ENCODE measurements at places on chromosomes 11 and 22.
A peak's percentile ranks its signal among the peaks of the same experiment; 100 is the strongest.

- DNase-seq = no peak
Observed at GRCh38 chr11:125416981-125417935, 78.8 kb downstream of the FEZ1 start.

GRCh38 chr22:29690476-29690875 is 29.3 kb upstream of the CABP7 start:
- DNase-seq = no peak

- no peak for DNase-seq
Observed at GRCh38 chr11:62514151-62514550, 32.5 kb downstream of the AHNAK start.

DNA sequence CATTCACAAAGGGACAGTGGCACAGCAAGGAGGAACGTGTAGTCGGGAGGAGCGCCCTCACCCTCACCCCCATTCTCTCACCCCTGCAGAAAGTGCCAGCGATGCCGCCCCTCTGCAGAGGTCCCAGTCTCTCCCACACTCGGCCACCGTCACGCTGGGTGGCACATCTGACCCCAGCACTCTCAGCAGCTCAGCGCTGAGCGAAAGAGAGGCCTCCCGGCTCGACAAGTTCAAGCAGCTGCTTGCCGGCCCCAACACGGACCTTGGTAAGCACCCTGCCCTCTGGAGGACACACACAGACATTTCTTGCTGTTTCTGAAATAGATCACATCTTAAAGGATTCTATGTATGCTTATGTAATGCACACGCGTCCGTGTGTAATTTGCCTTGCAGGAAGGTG is 34.9 kb downstream of the TBC1D22A start:
- DNase-seq = no peak

DNA sequence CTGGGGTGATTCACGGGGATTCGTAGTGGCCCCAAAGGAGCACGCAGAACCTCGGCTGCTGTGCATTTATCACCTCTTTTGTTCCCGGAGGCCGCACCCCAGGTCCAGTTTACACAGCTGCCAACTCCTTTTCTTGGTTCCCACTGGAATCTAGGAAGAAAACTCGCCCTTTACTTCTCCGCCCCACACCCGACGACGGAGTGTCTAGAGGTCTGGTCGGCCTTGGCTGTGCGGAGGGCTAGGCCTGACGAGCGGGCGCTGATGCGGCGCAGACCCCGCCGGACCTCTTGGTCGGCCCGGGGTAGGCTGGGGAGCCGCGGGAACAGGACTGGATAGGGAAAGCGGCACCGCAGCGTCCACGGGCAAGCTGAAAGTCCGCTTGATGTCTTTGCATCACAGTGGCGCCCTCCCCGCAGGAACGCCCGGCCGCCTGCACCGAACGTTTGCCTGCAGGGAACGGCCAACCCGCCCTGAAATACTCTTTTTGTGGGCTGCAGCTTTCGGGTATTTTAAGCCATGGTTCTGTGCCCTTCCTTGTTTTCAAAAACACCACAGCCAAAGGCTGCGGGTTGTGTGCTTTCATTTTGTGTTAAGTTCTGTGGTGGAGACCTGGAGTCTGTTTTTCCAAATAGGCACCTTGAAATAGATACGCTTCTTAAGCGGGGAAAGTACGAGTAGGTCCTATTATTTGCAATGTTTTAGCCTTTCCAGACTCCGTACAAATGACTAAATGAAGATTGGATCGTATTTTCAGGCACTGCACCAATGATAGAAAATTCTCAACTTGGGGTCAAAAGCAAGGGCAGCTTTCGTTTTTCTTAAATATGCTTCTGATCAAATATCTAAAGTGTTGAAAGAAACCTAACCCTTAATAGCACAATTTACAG is 829 bp upstream of the ZBED5 start:
- peak; percentile 58 for DNase-seq

DNA sequence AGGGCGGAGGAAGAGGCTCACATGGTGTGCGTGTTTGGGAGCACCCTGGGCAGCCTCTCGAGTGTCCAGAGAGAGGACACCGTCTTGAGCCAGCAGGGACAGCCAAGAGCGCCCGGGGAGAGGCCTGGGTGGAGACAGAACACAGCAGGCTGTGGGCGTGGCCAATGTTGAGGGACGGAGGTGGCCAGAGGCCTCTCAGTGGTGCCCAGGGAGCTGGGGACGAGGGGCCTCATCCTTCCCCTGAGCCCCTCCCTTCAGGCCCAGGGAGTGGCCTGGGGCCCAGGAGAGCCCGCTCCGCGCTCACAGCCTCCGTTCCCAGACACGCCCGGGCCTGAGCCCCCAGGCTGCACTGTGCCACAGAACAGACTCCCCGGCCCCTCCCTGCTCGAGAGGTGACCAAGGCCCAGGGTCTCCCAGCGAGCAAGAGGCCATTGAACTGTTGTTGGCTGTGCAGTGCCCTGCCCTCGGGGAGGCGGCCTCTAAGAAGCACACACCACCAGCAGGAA is 48.4 kb downstream of the CDKN1C start:
- DNase-seq = peak; percentile 44

DNA sequence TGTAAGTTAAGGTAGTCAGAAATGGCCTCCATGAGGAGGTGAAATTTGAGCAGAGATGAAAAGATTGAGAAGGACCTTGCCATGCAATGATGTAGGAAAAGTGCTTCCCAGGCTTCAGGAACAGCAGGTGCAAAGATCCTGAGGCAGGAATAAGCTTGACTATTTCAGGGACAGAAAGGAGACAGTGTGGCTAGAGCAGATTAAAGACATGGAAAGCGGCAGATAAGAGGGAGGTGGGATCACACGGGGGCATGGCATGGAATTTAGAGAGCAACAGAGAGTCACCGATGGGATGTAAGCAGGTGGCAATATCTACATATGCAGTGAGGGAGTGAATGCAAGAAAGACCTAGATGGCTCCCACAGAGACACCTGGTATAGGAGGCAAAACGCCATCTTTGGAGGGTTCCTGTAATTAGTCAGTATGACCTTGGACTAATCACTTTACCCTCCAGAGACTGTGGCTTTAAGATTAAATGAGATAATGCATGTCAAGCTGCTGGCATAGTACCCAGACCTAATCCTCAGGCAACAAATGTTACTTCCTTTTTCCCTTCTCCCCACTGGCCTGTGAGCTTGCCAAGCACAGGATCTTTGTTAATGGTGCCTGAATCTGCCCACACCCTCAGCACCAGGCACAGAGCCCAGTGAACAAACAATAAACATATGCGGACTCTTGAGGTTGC is 24.6 kb upstream of the ACER3 start:
- DNase-seq = peak; percentile 45

DNA sequence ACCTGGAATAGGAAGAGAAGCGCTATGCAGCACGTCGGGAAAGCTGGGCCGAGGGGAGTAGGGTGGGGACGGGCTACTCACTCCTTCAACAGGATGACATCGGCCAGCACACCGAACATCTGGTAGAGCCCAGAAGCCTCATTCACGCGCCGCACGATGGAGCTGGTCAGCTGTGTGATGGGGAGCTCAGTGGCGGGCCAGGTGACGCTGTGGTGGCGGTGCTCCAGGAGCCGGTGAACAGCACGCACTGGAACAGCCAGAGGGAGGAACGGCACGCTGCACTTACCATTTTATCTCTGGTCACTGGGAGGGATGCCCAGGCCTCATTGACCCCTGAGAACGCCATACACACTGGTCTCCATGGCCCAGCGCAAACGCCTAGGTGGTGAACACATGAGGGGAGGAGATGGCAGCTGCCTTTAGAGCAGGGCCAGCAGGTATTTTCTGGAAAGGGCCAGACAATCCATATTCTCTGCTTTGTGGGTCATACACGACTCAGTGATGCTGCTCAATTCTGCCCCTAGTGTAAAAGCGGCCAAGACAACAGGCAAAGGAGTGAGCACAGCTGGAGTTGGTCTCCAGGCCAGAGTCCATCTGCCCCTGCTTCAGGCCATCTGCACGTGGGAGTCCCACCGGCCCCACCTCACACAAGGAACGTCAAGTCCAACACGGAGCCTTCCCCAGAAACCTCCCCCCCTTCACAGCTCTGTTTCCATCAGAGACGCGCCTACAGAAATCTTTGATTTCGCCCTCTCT is 8.8 kb downstream of the FOXRED2 start:
- DNase-seq = peak; percentile 21

- DNase-seq = no peak
Observed at GRCh38 chr11:35752115-35752514, 89.5 kb downstream of the TRIM44 start.

- DNase-seq = no peak
Observed at GRCh38 chr11:105407101-105407500, 202.8 kb upstream of the GRIA4 start.

DNA sequence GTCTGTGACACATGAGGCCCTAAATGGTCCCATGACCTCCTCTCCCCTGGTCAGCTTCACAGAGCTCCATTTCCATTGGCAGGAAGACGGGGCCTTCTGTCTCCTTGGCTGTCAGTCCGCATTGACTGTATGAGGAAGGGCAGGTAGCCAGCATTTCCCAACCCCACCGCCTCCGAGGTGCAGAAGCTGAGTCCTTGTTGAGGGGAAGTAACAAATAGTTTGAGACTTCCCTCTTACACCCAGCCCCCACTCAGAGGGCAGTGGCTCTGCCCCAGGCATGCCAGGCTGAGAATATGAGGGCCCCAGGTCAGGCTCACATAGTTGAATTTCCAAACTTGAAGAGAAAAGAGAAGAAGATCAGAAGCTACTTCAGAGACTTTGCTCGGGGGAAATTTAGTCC is 611.1 kb downstream of the BRD1 start:
- DNase-seq = no peak

- DNase-seq = peak; percentile 69
Observed at GRCh38 chr11:11349870-11350337, 3.1 kb downstream of the CSNK2A3 start.

- peak; percentile 34 for DNase-seq
Observed at GRCh38 chr11:102530558-102530957, at the start of gene MMP7. TSS of gene MMP7 (minus strand) at chr11:102530747. CDS start at chr11:102530700, 47 bp downstream.

- peak; percentile 57 for DNase-seq
Observed at GRCh38 chr11:111604392-111605009, 2.3 kb downstream of the SIK2 start.

DNA sequence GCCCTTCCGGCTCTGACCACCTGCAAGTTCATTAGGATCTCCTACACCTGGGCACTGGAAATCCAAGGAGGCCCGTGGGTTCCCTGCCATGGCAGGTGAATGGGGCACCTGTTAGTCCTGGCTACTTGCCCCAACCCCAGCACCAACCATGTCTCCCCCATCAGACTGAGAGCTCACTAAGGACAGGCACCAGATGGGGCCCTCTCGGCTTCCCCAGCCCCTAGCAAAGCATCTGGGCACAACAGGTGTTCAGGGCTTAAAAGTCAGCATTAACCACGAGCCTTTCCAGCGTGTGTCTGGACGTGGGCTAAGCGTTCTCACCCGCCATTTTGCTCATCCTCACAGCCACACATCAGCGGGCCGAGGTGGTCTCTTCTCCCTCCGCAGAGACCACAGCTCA is 2.2 kb downstream of the SULT4A1 start:
- no peak for DNase-seq

- DNase-seq = no peak
Observed at GRCh38 chr11:13962562-13963168, at the start of gene SPON1. TSS of gene SPON1 (plus strand) at chr11:13962723. CDS start at chr11:13962905, 182 bp downstream.

GRCh38 chr22:49574881-49575702 is 252.6 kb downstream of the BRD1 start:
- no peak for DNase-seq

GRCh38 chr11:85627332-85627997 is at the start of gene DLG2:
TSS of gene DLG2 (minus strand) at chr11:85627344.
- DNase-seq = peak; percentile 49

- DNase-seq = no peak
Observed at GRCh38 chr11:36224209-36224882, 64.9 kb downstream of the COMMD9 start.

DNA sequence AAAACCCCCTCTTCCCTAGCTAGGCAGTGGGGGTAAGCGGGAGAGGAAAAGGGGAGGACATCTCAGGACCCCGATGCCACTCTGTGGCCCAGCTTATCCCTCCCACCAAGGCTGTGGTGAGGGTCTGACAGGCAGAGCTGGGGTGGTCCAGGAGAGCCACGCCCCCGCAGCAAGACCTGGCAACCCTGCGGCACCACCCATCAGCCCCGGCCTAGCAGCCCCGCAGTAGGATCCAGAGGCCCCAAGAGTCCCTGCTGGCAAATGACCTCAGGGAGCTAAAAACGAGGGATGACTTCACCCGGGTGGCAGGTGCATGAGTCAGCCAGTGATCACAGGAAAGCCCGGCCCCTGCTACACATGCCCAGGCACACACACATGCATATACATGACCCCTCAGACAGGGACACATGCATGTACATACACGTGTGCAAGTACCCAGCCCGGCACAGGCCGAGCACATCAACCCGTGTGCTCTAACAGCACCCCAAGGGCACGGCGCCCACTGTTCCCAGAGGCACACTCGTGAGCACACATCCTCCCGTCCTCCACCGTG is 32.3 kb downstream of the ARVCF start:
- DNase-seq = peak; percentile 52

GRCh38 chr11:35624781-35625180 is 6.5 kb downstream of the FJX1 start:
- DNase-seq = no peak

GRCh38 chr11:120511820-120512738 is 531 bp downstream of the GRIK4 start:
- DNase-seq = no peak

All from HCEC 1CT (cell line).